ENCODE measurements at places on chromosomes 2 and 18.

GRCh38 chr2:85231952-85232351 lies 95.8 kb downstream of the TGOLN2 start:
- DNase-seq = no peak

GRCh38 chr2:127589841-127590240 lies 54.4 kb downstream of the MYO7B start:
- no peak for DNase-seq

DNA sequence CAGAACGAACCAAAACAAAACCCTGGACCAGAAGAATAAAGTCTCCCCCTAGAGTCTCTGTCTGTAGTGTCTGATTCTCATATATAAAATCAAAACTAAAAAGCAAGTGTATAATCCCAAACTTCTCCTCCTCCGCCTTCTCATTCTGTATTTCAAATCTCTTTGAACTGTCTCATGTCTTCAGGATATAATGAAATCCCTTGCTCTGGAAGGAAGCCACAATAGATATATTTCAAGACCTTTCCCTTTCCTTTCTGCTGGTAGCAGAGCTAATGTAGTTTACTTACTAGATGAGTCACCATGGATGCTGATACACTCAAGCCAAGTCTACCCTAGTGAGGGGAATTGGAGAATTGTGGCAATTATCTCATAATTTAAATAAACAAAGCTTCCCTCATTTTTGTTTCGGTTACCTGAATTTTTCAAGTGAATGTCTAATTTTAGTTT lies 33.5 kb upstream of the CCDC93 start:
- DNase-seq = no peak

- no peak for DNase-seq
Measured at GRCh38 chr2:217617616-217618022, 385.2 kb downstream of the TNS1 start.

DNA sequence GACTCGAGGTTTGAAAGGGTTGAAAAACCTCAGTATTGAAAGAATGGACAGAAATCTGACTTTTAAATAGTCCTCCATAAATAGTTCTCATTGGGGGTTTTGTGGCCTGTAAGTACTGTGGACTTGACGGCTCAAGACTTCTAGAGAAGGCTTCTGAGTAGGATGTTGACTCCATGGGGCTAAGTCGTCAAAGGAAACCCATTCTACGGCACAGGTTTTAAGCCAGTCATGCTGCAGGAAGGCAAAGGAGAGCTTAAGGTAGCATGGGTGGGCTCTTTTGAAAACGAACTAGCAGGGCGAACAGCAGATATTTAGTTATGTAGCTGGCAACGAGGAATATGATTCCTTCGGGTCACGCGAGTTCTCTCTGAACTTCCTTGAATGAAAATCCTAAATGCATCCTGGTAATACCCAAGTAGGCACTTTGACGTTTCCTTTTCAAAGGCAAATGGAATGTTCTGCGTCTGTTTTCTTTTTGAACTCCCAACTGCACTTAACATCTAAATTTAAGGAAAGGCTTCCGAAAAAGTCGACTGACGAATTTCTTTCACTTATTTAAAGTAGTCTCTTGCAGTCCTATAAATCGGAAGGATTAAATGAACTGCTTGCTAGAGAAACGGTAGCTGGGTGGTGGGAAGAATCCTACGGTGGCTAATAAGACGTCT lies 1.1 kb upstream of the NEDD4L start:
- DNase-seq = no peak

DNA sequence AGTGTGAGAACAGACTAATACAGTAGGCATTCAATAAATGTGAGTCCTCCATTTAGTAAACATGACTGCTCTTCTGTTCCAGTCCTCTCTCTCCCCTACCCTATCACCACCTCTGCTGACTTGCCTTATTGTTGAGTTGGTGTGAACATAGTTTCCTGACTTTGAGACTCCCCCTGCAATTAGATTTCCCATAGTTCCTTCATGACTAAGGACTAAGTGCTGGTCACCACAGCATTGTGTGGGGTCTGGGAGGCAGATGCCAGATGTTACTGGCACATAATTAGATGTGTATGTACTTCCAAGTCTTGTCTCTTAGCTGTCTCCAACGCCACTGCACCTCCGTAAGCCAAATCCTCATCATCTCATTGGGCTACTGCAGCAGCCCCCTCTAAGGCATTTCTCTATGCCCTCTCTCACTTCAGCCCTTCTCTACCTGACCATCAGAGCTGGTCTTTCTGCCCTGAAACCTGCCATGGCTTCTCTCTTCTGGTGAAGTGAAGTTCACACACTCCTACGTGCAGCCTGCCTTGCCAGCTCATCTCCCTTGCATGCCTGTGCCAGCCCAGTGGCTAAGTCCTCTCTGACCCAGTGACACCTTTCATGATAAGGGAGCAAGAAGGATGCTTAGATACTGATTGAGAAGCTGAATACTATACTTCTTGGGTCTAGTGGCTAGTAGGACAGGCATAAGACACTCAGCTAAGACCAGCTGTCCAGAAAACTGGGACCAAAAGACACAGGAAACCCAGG lies 81.6 kb upstream of the ALPP start:
- DNase-seq = no peak

DNA sequence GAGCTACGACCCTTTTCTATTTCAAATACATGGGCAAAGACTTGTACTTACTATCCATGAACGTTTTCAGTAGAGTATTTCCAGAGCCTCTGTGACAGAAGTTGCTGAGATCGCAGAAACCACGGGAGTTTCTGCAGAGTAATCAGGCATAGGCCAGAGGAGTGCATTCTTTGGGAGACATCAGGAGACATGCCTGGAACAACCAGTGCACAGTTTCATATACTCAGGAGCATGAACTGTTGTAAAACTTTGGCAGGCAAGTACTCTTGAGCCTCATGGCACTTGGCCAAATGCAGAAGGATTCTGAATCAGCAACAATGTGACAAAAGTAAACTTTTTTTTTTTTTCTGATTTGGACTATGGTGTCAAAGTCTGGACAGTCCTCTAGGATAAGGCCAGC lies 307.1 kb downstream of the GRB14 start:
- DNase-seq = no peak

- DNase-seq = no peak
Measured at GRCh38 chr18:51150113-51150700, 47.3 kb downstream of the MEX3C start.

DNA sequence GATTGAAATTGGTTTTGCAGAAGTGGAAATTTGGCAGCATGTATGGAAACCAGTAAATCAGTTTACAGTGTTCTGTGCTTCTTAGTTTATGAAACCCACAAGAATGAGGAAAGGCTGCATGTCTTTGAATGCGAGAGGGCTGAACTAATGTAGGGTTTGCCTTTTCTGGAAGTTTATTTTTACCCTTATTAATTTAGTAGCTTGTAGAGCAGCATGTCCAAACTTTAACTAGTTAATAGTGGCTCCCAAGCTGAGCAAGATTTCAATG lies 50.4 kb downstream of the LDLRAD4 start:
- DNase-seq = no peak

- DNase-seq = no peak
Measured at GRCh38 chr2:237888389-237888788, 29.0 kb downstream of the RAMP1 start.

- DNase-seq = no peak
Measured at GRCh38 chr2:10978090-10978670, 66.4 kb downstream of the KCNF1 start.

GRCh38 chr2:20189299-20189931 lies 35.5 kb downstream of the SDC1 start:
- no peak for DNase-seq

- no peak for DNase-seq
Measured at GRCh38 chr2:119208791-119209203, 14.8 kb upstream of the STEAP3 start.

GRCh38 chr18:13390711-13391110 lies 172.2 kb downstream of the LDLRAD4 start:
- DNase-seq = no peak

DNA sequence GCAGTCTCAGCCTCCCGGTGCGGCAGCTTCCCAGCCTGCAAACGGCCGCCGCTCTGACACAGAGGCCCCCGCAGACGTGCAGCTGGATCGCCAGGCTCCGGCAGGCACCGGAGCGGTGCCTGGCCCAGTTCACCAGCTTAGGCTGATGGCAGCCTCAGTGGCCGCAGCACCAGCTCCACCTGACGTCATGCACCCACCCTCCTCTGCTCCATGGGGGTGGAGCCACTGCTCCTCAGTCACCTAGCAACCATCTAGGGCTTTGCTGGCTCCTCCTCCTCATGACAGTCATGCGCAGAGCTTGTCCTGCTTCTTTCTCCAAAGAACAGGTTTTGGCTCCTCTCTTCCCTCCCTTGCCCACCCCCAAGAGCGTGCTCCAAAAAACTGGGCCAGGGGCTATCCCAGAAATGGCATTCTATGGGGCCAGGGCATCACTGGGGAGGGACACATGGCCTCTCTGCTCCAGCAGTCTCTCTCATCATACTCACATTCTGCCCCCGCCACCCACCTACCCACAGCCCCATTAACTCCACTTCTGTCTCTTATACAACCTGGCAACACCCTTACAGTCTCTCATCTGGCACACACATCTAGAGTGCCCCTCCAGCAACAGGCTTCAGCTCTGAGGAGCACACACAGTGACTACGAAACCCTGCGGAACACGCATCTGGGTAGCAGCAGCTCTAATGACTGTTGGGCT lies 5.5 kb downstream of the DCTN1 start:
- peak; percentile 96 for DNase-seq

DNA sequence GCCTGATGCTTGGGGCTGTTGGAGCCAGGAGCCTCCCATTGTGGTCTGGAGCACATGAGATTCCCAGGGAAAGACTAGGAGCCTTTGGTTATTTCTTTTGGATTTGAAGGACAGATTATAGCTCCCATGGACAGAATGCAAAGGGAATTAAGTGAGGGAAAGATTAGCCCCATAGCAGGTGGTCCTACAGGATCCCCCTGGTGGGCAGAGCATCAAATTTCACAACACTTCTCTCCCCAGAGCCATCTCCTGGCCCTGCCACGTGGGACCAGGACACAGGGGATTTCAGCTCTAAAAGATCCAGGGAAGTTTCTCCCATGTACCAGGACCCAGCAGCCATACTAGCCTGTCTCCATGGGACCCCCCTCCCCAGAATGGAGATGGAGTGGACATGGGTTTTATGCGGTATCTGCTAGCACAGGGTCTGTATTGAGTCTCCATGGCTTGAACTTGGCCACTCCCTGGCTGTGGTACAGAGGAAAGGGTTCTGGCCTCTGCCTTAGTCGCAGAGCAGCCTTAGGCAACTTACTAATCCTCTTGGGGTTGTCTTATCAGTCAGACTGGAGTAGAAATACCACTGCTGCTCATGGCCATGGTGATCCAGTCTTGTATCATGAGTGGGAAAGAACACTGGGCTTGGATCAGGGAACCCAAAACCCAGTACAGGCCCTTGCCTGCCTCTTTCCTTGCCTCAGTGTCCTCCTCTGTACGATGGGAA lies 6.8 kb upstream of the PLB1 start:
- no peak for DNase-seq

DNA sequence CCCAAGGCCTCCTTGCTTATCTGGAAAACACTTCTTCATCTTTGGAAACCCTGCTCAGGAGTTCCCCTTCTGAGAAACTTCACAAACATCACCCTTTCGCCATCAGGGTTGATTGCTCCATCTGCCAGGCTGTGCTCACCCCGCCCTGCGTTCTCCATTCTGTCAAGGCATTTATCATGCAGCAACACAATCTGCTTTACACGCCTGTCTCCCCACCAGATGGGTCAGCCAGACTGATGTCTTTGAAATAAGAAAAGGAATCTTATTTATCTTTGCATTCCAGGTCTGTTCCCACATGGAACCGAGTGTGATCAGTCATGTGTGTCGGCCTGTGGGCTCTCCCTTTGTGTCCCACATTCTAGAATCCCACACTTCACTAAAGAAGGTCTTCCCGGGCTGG lies 110.0 kb upstream of the ARL4C start:
- no peak for DNase-seq

DNA sequence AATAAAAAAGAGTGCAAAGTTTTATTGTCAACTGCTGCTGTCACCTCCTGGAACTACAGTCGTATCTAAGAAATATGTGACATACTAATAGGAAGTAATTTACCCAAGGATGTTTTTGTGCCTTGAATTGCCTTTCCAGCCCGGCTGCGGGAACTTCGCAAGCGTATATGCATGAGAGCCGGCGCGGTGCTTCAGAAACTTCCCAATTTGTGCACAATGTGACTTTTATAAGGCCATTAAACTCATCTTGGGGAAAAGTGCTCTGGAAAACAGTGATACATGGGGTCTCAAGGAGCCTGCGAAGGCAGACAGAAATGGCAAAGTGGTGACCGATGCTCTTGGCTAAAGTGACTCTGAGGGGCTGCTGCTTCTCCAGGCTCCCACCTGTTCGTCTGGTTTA lies 41.7 kb upstream of the CELF4 start:
- DNase-seq = no peak

DNA sequence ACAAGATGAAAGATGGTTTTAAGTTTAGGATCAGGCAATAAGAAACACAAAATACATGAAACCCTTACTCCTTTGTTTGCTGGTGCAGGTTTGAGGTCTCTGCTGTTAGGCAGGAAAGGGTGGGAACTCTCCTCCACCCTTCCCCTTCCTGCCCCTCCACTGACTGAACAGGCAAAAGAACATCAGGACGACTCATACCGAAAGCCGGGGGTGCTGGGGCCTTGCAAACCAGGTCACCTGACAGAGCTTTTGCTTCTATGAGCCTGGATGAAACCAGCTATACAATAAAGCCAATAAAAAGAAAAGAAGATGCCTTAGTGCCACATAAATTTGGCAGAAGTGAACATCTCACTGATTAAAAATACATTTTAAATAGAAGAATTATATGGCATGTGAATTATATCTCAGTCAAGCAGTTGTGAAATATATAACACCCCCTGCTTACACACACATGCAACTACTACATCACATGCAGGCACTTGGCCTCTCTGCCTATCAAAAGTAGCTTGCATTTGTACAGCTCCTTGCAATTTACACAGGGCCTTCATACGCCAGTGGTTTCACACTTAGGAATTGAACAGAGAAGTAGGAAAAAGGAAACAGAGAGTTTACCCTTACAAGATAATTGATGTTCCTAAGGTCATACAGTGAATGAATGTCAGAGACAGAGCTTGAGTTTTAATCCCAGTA lies 215.1 kb upstream of the TRIB2 start:
- DNase-seq = no peak

DNA sequence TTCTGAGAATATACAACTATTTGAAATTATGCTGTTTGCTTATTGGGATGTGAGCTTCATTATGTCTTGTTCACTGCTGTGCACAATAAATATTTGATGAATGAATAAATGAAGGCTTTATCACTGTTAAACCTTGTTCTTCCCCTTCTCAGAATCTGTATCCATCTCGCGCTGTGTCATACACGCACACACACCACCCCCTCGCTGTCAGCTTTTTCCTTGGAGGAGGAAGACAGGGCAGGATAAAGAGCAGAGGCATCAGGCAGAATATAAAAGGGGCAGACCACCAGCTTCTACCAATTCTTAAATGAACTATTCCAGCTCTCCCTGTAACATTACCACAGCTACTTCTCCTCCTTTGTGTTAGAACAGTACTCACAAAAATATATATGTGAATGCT lies 75.0 kb downstream of the CD226 start:
- DNase-seq = no peak

DNA sequence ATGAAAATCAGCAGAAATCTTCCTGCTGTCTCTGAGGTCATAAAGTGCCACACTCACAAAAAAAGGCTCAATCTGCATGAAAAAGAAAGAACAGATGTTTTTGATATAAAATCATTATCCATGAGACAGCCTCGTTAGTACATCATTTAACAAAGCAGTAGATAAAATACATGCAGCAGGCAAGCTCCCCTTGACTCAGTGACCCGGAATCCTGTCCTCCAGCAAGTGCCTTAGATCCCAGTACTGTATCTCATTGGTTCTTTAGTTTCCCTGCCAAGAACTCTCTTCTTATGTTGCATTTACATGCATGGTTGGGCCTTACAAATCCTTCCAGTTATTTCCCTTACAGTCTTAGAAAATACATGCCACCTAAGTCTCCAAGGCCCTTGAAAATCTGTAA lies 148.9 kb upstream of the CCDC195 start:
- DNase-seq = no peak
